Activated CD4-positive, CD25-positive, alpha-beta regulatory T cell treated with anti-CD3 and anti-CD28 coated beads, Interleukin-2, amount 50 U/mL, for 72 hours (primary cell): ENCODE measurements at places on chromosomes 11 and 22.

DNA sequence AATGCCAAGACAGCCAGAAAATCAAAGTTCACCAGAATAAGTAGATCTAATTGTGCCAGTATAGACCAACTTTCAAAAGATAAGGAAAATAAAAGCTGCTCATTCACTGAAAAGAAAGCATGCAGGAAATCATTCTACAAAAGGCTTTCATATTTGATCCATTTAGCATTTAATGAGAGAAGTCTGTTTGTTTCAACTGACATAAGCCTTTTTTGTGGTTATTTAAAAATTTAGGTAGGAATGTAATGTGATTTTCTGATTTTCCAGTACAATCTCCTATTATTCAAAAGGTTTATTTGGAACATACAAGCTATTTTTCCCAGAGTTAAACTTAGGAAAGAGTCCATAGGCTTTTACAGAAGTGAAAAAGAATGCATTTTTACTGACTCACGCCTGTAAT, 92.7 kb downstream of the SBF2 start:
- no peak for DNase-seq

DNA sequence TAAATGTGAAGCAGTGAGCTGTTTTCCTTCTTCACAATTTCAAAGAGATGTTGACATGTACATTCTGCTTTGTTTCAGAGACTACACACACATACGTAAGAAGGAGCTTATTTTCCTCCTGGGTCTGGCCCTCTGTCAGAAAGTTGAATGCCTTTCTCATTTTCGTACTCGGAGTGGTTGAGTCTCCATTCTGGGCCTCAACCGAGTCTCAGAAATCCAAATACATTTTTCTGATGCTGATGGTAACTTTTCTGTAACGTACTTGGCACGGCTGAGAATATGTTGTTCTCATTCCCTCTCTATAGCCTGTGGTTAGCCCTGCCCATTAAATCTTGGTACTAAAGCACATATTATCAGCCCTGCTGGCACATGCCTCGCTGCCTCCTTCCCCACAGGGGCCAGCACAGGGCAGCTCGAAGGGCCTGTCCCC, 25.3 kb downstream of the PARVA start:
- DNase-seq = no peak

DNA sequence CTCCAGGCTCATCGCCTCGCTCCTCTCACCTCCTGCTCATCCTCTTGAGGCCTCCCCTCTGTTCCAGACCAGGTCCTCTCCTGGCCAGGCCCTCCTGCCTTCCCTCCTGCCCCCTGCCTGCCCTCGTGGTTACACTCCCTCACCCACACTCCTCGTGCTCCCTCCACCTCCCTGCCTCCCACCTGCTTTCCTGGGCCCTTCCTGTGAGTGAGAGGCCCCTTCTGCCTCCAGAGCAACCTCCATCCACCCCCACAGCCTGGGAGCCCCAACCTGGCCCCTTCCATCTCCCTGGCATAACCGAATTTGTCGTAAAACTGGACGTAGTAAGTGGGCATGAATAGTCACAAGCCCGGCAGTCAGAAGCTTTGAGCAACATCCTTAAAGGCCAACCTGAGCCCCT, 4.5 kb downstream of the APOBEC3G start:
- no peak for DNase-seq

DNA sequence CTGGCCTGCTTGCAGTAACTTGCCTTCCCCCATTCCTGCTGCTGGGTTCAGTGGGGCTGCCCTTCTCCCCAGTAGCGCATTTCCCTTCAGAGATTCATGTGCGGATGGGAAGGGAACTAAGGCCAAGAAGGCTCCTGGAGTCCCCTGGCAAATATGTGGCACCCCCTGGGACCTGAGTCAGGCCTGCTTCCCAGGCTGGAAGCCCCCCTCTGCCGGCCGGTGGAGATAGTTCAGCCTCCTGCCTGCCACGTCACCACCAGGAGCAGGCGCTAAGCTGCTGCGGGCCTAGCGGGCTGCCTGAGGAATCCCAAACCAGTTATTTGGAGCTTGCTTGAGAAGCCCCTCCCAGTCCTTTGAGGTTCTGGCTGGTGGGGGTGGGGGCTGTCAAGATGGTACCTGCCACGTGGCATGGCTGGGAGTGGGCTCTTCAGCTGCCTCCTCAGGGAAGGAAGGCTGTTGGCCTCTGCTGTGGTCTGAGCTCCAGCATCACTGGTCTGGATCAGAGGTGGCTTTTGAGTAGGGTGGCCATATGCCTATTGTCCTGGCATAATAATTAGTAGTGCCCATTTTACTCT, 2.0 kb downstream of the SERPINH1 start:
- DNase-seq = no peak
